Esophagus muscularis mucosa (tissue), 4 donors: ENCODE measurements at places on chromosomes 3 and 15. TPM values are rescaled to one million over a fixed set of nuclear protein-coding genes. Genes with fewer than 3 reads are reported as not detected.

- DNase-seq = no peak
These were observed 152.0 kb downstream of the ZBBX start for GRCh38 chr3:167228135-167228534.

DNA sequence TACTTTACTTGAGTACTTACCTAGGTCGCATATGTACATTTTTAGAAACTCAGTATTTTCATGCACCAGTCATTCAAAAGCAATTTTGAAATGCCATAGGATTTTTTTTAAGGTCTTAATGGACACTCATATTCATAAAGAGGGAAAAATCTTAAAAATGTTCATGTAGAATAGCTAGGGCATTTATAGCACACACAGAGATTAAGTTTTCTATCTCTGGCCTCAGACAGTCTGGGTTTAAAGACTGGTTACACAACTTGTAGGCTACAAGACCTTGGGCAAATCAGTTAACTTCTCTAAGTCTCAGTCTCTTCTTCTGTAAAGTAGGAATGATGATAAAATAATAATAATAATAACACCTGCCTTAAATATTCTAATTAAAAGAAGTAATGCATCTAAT, 48.5 kb upstream of the UBP1 start:
- DNase-seq = no peak

GRCh38 chr3:144361002-144361401, 389.4 kb downstream of the DIPK2A start:
- no peak for DNase-seq

GRCh38 chr15:51232581-51232980, 105.8 kb downstream of the CYP19A1 start:
- peak; percentile 86 for DNase-seq

GRCh38 chr15:84654689-84655453, 788 bp upstream of the WDR73 start:
- no peak for DNase-seq

DNA sequence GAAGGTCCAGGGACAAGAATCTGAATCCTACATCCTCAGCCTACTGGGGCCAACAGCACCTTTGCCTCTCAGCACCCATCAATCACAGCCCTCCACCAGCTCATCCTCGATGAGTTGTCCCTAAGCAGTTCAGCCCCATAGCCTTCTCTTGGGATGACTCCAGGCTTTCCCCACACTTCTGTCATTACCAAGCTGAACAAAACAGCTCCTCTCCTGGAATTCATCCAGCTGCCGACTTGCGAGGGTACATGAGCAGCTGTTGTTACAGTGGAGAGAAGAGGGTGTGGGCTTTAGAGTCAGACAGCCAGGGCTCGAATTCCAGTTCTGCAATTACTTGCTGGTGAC, 69.0 kb upstream of the THBS1 start:
- no peak for DNase-seq

GRCh38 chr3:100709842-100710260, 557 bp downstream of the TFG start:
- no peak for DNase-seq

DNA sequence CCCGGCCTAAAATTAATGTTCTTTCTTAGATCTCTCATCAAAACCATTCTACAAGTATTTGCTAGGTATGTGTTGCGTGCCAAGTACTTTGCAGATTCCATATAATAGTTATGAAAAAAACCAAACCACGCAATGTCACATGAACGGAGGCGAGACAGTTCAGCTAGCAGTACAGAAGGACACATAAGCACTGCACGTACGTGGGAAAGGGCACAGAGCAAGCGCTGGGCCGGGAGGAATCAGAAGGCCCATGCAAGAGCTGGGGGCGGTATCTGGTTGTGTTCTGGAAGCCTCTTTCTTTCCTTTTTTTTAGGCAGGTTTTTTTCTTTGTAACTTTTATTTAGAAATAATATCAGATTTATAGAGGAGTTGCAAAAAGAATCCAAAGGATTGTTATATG, 11.3 kb downstream of the PDIA5 start:
- DNase-seq = no peak

GRCh38 chr15:26767169-26767670, 5.6 kb downstream of the GABRB3 start:
- DNase-seq = no peak

The GOLGA8J gene
- not detected for total RNA-seq

The KNSTRN gene
- total RNA-seq = 5.0 TPM
